ENCODE measurements at places on chromosomes 12 and 14.

GRCh38 chr12:2224961-2225360, 172.2 kb downstream of the CACNA1C start:
- DNase-seq = no peak

DNA sequence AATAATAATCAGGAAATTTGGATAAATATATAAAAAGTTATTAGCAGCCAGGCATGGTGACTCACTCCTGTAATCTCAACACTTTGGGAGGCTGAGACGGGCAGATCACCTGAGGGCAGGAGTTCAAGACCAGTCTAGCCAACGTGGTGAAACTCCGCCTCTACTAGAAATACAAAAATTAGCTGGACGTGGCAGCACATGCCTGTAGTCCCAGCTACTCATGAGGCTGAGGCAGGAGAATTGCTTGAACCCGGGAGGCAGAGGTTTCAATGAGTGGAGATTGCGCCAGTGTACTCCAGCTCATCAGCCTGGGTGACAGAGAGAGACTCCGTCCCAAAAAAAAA, 64.5 kb downstream of the SYT1 start:
- DNase-seq = no peak

DNA sequence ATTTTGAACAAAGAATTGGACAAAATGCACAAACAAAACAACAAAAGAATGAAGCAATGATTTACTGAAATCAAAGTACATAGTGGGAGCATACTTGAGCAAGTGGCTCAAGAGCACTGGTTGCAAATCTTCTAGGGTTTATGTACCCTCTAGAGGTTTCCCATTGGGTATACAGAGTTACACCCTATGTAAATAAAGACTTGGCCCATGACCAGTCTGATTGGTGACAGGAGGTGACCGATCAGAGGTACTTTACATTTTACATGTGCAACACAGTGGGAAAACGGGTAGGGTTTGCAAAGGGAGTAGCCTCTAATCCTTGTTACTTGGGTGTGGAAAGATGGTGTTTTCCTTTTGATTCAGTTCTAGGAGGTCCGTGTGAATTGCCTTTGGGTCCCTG, 10.6 kb upstream of the FAM181A start:
- no peak for DNase-seq

GRCh38 chr12:66694666-66695613, 16.1 kb upstream of the GRIP1 start:
- DNase-seq = no peak

DNA sequence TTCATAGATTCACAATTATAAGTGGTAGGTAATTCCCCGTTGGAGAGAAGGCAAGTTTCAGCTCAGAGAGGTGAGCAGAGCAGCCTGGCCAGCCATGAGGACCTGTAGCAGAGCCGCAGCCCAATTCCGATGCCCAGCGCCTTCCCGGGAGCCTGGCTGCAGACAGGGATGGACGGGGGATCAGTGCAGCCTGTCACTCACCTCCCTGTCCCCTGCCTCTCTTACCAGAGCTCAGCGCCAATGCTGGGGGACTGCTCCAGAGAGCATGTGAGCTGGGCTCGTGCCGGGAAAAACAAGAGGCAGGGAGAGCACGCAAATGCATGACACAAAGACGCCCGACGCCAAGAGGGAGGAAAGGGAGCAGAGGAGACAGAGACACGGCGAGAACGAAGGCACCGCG, 231.9 kb downstream of the BCL11B start:
- DNase-seq = no peak
